CD4-positive, alpha-beta T cell treated with Interleukin-21 for 1 hour (primary cell): ENCODE measurements at places on chromosomes 11 and 22.
A peak's percentile ranks its signal among the peaks of the same experiment; 100 is the strongest.

DNA sequence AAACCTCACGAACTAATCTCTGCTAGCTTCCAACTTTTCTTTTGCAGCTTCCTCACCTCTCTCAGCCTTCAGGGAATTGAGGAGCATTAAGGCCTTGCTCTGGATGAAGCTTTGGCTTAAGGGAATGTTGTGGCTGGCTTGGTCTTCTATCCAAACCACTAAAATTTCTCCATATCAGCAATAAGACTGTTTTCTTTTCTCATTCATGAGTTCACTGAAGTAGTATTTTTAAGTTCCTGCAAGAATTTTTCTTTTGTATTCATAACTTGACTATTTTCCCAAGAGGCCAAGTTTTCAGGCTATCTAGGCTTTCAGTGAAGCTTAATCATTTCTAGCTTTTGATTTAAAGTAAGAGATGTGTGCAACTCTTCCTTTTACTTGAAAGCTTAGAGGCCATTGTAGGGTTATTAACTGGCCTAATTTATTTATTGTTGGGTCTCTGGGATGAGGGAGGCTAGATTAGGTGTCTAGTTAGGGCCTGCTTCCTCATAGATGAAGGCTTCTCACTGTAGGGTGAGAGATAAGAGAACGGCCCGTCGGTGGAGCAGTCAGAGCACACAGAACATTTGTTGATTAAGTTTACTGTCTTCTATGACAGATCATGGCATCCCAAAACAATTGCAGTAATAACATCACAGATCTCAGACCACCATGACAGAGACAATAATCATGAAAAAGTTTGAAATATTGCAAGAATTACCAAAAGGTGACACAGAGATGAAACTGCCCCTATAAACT, 33.2 kb downstream of the CSF2RB start:
- no peak for DNase-seq

GRCh38 chr11:65958291-65958690, 3.2 kb upstream of the SART1 start:
- no peak for DNase-seq

DNA sequence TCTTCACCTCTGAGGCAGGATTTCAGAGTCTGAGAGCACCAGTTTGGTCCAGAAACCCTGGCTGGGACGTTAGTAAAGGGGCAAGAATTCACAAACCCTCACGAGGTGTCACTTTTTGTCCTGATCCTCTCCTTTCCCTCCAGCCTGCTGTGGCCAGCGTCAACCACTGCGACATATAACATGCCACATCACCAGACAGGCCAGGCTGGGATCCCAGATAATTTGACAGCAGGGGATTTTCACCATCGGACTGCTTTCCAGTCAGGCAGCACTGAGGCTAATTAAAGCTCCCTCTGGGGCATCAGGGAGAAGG, 36.8 kb upstream of the RBFOX2 start:
- no peak for DNase-seq

DNA sequence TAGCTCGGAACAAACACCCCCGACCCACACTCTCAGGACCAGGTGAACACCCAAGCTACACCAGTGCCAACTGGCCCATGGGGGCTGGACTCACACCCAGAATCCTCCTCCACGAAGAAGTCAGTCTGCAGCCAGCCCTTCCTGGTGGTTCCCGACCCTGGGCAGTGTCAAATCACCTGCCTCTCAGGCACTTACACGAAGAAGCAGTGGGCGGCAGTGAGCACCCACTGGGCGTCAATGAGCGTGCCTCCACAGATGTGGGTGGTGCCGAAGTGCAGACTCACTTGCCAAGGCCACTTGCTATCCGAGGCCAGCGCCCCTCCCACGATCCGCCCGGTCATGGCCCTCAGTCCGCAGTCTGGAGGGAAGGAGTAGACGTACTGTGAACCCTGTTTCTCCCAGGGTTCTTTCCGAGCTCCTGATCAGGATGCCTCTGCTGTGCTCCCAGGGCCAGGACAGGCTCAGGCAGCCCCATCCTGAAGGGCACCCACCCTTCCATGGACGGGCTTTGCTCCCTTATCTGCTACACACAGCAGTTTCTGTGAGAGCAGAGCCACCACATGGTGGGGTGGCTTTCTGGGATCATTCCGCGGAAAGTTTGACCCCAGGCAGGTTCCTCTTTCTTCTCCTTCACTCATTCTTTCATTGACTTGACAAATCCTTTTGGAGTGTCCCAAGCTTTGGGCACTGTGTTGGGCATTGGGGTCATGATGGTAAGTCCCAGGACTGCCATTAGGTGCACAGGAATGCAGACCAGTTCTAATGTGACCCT, 19.4 kb downstream of the TMPRSS13 start:
- no peak for DNase-seq

GRCh38 chr11:3890014-3890413, 34.5 kb downstream of the STIM1 start:
- DNase-seq, result no peak

DNA sequence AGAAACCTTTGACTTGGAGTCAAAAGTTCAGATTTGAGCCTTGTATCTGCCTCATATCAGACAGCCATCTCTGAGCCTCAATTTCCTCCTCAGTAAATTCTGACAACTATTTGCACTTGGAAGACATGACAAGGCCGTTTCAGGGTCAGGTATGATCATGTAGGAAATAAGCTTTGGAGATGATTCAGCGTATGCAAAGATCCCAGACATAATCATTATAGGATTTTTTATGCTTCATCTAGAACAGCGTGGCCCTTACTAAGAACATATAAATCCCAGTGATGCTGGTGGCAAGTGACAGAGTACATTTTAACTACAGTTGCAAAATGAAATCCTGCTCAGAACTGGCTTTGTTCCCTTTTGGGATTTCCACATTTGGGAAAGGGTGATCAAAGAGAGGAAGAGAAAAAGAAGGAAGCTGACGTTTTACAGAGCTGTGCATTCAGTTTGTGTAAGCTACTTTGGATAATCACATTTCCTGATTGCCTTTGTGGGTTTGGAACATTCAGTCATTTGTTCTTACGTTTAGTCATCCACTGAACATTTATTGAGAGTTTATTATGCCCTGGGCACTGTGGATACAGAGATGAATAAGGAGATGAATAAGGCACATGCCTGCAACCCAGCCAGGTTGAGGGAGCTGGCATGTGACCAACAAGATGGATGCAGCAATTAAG, 81.9 kb upstream of the HEPHL1 start:
- DNase-seq, result no peak

GRCh38 chr11:82988936-82989627, 82.6 kb downstream of the RAB30 start:
- no peak for DNase-seq

DNA sequence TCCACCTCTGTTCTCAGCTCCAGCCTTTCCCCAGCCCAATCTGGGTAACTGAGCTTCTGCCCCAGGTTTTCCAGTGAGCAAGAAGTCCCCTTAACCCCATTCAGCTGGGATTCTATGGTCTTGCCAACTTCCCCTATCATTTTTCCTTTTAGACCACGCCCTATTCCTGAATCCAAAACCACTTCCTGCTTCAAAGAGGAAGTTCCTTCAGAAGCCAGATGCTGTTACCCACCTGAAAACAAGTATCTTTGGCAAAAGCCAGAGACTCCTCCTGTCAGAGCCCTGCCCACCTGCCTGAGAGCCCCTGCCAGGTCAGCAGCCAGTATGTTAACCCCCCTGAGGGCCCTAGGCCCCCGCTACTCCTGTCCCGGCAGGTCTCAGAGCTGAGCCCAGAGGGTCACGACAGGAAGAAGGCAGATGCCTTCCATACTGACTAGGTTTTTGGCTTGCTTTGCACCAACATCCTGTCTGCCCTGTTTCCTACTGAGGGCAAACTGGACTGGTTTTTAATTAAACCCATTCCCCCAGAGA, 20.3 kb upstream of the MICAL2 start:
- DNase-seq, result peak; percentile 19

DNA sequence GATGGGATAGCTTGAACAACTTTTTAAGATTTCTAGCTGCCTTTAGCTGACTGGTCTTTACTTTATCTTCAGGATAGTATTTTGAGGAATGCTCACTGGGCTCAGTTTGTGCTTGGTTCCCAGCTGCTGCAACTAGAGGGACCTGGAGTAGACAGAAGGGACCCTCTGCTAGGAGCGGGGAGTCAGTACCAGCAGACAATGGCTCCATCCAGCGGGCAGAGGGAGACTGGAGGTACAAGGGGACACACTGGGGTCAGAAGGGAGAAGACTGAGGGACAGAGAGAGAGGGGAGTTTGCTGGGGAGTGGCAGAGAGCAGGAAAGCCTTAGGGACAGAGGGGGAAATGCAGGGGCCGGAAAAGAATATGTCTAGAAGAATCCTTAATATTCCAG, 22.0 kb upstream of the ACER3 start:
- no peak for DNase-seq

GRCh38 chr11:17371614-17372013, 16.8 kb downstream of the KCNJ11 start:
- DNase-seq, result no peak

DNA sequence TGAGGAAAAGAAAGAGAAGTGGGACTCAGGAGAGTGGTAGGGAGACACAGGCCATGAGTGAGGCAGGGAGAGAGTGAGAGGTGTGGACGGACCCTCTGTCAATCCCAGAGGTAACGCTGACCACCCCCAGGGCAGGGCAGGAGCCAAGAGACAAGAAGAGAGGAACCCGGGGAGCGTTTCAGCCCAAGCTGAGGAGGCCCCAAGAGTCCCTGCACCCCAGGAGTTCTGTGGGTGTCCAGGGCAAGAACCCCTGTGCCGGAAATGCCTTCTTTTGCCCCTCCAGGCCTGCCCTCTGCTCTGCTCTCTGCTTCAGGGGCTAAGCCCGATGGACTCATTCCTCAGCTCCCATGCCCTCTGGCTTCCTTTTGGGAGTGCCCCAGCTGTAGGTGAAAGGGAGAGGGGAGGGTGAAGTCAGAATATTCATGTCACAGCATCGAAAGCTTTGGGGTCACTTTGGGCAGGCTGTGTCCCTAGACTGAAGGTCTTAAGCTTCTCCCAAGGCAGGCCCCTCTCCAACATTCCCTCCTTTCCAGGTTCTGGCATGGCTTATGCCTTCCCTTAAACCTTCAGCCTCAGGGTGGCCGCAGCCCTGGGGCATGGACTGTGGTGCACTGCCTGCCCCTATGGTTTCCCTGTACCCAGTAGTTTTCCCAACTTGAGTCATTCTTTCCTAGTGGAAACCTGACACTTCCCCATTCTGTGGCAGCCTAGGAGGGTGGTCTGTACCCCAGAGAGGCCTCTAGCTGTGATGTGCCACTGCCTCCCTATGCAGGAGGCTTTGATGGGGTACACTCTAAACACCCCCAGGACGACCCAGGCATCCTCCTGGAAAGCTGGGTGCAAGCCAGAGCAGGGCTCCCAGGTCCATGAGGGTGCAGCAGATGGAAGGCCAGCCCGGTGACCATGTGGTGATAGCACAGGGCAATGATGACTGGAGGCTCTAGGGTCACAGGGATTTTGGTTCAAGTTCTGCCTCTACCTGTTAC, 27.1 kb downstream of the MYEOV start:
- no peak for DNase-seq

- DNase-seq, result no peak
Measured at GRCh38 chr11:28481616-28482480, 373.7 kb downstream of the METTL15 start.

GRCh38 chr11:69892986-69893555, 73.9 kb upstream of the FGF3 start:
- no peak for DNase-seq

DNA sequence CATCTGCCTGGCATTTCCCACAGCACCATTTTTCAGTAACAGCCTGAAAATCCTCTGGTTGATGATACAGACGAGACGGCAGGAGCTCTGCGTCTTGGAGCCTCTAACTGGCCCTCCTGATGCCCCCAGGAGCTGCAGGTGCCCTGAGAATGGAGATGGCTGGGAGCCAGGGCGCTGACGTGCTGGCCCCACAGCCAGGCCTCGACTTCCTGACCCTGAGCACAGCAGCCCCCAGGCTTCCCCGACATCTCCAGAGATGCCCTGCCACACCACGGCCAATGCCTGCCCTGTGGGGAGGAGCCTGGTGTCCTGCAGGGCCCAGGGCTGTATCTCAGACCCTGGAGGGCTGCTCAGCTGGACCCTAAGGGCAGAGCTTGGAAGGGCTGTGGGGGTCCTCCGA, 21.5 kb downstream of the TOLLIP start:
- no peak for DNase-seq

DNA sequence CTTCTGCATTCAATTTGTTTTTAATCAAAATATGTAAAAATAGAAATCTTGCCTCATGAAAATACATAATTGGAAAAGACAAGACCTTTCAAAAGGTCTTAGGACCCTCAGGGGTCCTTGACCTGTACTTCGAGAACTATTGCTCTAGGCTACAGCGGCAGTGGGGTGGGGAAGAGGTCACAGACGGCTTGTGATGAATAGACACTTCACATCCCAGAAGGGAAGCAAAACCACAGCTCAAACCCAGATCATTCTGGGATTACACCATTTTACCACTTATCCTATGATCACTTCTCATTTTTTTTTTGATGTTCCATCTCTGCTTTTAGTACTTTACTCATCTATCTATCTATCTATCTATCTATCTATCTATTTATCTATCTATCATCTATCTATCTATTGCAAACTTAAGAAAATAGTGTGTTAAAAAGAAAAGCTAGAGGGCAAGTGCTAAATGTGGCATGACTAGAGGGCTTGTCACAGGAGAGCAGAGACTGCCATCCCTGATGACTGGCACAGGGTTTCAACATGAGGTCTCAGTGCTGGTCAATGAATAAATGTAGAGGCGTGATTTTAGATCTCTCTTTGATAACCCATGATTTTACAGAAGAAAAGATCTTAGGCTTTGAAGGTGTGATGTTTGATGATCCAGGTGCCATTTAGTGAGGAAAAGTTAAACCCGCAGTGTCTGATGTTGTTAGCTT, 37.1 kb downstream of the RNF141 start:
- DNase-seq, result no peak

DNA sequence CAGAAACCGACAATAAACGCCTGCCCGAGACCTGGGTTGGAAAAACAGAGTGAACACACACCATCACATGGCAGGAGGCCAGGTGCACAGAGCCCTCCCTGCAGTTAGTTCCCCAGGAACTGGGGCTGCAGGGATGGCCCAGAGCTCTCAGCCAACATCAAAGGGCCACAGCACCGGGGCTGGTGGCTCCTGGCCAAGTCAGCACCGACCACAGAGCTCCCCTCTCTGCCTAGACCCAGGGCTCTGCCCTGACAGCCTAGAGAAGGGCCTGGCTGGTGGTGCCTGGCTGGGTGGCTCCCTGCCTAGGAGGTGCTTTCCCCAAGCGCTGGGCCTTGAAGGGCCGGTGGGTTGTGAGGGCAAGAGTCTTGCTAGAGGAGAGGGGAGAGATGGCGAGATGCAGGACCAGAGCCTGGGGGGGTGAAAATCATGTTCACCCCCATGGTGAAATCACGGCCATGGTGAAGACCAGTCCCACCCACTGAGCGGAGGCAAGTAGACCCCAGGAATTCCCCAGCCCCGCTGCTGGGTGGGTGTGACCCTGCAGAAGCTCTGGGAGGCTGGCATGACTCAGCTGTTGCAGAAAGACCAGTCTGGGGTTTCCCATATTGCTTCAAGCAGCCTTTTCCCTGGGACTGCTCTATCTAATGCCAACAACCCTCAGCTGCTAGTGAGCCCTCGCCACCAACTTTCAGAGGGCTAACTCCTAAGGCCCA, 7.2 kb upstream of the BID start:
- DNase-seq, result peak; percentile 54

- DNase-seq, result no peak
Measured at GRCh38 chr11:86579406-86579731, 93.0 kb downstream of the ME3 start.
